ENCODE measurements at places on chromosomes 16 and 17.

DNA sequence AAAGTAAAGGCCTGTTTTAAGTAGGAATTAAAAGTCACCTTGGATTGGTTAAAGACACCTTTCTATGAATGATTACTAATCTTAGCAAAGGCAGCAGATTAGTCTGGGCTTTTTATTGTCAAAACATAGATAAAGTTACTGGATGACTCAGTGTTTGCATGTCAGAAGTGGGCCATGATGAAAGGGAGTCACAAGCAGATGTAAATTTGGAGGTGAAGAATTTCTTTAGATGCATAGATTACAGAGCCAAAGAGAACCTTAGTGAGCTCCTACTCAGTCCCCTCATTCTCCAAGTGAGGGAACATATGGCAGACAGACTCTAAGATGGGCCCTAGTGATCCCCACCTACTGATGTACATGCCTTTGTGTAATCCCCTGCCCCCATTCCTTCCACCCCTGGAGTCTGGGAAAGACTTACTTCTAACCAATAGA lies 124.5 kb downstream of the HS3ST3A1 start:
- DNase-seq, result peak; percentile 60

DNA sequence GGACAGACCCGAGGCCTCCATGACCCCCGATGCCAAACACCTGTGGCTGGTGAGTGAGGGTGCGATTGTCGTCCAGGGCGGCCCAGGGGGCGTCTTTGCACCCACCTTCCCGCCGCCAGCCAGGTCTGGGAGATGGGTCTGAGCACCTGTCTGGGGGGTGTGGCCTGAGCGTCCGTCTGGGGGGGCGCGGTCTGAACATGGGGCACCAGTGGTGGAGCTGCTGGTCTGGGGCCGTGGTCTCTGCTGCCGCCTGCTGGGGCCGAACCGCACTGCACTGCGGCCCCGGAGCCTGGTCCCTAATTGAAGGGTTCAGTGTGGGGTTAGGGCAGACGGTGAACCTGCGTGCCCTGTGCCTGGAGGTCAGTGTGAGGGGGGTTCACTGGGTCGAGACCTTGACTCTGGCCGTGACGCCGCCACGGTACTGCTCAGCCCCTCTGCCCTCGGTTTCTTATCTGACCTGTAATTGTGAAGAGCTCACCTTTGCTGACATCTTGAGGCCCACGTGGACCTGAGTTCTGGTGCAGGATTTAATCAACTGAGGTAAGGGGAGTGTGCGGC lies 12.6 kb upstream of the TCF25 start:
- DNase-seq, result peak; percentile 57

DNA sequence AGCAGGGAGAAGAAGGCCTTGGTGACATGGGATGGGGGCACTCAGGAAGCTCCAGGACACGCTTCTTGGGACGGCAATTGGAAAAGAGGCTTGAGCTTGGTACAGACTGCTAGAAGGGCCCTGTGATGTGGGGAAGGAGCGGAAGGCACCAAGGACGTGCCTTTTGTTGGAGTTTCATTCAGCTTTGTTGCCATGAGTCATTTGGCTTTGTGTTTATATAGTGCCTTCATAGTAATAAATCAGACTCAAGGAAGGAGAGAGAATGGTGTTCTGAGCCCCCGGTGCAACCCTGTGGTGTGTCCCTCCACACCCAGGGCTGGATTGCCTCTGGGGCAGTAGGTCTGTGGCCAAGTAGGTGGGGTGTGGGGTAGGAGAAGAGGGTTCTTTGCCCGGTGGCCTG lies 7.4 kb upstream of the TBX4 start:
- no peak for DNase-seq

DNA sequence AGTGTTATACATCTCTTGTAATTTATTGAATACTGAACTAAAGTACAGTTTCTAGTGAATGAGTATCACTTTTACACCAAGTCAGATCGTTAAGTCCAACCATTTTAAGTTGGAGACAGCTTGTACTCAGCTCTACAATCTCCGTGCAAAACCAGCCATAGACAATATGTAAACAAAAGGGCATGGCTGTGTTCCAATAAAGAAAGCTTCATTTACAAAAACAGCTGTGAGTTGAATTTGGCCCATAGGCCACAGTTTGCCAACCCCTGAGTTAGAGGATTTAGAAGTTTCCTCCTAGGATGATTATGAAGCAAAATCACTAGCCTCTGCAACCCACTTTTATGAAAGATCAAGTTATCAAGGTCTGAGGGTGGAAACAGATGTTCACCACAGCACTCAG lies 105.7 kb upstream of the RCVRN start:
- no peak for DNase-seq

- DNase-seq, result peak; percentile 86
These were observed 15.8 kb upstream of the AKTIP start for GRCh38 chr16:53518550-53519416.

DNA sequence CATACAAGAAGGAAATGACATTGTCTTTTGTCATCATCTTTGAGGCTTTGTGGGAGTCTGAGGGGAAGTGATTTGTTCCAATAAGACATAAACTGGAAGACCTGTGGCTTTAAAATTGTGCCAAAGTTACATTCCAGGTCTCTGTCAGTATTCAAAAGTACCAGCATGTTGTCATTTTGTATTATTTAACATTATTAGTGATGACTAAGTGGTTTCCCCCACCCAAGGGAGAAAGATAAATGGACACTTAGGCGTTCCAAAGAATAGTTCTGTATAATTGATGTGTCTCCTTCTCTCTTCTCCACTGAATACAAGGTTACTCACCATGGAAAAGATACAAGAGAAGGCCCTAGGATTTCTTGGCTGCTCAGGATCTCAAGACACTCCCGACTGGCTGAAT lies 3.8 kb downstream of the CFAP97D1 start:
- DNase-seq, result peak; percentile 72

- no peak for DNase-seq
These were observed 1.5 kb downstream of the LIMD2 start for GRCh38 chr17:63698381-63698885.

DNA sequence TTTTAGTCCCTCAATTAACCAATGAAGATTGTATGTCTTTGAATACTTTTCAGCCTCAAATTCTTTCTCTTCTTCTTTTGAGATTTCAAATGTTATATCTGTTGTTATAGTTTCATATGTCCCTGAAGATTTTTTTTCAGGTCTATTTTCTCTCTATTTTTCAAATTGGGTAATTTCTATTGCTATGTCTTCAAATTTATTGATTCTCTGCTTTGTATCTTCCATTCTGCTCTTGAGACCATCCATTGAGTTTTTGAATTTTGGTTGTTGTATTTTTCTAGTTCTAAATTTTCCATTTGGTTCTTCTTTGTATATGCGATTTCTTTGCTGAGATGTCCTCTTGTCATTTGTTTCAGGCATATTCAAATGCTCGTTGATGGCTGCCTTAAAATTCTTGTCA lies 26.7 kb downstream of the MAP2K6 start:
- no peak for DNase-seq

DNA sequence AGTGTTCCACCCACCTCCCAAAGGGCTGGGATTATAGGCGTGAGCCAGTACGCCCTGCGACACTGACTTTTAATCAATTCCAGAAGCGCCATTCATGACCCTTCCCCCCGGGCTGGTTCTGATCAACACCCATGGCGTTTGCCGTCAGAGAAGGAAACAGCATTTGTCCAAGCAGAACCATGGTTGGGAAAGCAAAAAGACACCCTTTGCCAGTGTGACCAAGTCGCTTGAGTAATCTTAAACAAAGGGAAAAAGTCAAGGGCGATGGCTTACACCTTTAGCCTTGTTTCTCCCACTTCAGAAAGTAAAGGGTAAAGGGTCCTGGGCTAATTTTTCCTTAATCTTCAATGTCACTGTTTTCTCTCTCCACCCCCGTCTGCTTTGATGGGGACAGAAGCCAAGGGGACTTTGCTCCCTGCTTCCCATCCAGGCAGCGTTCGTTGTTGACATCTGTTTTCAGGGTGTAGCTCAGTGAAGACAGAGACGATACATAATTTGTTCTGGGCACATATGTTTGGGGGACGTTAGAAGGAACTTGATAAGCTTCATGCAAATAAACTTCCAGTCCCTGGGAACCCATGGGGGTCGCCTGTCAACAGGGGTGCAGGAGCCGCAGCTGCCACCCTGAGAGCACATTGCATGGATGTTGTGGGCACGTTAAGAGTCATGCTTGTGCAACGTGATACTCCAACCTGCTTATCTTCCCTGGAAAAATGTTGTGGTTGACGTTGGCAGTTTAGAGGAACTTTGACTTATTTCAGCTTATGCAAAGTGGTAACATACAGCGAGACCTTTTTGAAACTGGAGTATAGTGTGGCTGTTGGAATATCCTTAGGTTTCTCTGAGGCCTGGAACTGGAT lies 50.6 kb upstream of the TANGO6 start:
- DNase-seq, result peak; percentile 50

GRCh38 chr16:74661064-74661463 lies 5.6 kb downstream of the RFWD3 start:
- no peak for DNase-seq

- DNase-seq, result peak; percentile 52
These were observed 4.6 kb downstream of the GAN start for GRCh38 chr16:81319221-81319912.

- no peak for DNase-seq
These were observed 42.1 kb downstream of the AIPL1 start for GRCh38 chr17:6392609-6393350.

GRCh38 chr17:40610359-40610758 lies 37.3 kb downstream of the SMARCE1 start:
- DNase-seq, result no peak

DNA sequence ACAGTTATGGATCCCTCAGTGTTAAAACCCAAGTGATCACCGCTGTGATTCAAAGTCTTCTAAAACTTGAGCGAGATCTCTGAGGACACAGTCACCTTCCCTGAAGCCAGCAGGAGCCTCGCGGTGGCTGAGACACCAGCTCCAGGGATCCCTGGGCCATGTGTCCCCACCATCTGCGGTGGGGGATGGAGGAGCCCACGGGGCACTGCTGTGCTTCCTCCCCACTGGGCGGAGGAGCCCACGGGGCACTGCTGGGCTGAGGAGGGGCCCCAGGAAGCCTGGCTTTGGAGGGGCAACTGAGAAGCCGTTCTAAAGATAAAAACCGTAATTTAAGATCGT lies 65.7 kb upstream of the METRNL start:
- no peak for DNase-seq

GRCh38 chr16:11355862-11356261 lies 10.6 kb downstream of the RMI2 start:
- DNase-seq, result no peak

- DNase-seq, result no peak
These were observed at the start of gene ALOX12B for GRCh38 chr17:8087075-8087951. Gene ALOX12B (minus strand): TSS chr17:8087716. CDS start chr17:8087442, 274 bp downstream.

GRCh38 chr17:78996781-78997201 lies 12.8 kb downstream of the CANT1 start:
- DNase-seq, result no peak

DNA sequence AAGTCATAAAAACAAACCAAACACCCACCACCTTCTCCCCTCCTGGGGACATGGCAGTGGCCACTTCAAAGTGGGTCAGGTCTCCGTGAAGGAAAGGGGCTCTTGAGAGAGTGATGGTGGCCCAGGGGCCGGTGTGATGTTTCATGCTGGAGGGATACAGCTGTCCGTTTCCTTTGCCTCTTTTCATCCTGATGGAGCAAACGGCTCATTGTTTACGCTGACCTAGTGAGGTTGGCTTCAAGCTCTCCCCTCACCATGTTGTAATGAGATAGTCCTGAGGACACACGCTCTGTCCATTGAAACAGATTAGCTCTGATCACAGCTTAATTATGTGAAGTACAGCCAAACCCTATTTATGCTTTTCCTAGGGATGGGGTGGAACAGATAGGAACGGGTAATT lies 34.2 kb downstream of the CDH13 start:
- DNase-seq, result no peak

- DNase-seq, result no peak
These were observed 128.3 kb downstream of the SOCS1 start for GRCh38 chr16:11127610-11128195.

- no peak for DNase-seq
These were observed 35.2 kb upstream of the ATP2C2 start for GRCh38 chr16:84332975-84333684.

DNA sequence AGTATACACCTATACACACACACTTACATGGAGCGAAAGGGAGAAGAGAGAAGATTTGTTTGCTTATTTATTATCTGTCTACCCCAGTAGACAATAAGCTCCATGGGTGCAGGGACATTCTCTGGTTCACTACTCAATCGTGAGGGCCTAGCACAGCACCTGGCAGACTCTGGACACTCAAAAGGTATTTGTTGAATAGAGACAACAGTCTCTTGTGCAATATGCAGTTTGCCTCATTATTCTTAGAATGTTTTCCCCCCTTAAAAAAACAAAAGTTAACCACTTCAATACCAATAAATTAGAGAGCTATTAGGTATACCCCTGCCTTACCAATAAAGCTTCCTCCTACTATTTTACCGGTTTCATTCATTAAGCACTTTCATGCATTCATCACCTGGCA lies 2.0 kb downstream of the AKAP10 start:
- DNase-seq, result no peak

DNA sequence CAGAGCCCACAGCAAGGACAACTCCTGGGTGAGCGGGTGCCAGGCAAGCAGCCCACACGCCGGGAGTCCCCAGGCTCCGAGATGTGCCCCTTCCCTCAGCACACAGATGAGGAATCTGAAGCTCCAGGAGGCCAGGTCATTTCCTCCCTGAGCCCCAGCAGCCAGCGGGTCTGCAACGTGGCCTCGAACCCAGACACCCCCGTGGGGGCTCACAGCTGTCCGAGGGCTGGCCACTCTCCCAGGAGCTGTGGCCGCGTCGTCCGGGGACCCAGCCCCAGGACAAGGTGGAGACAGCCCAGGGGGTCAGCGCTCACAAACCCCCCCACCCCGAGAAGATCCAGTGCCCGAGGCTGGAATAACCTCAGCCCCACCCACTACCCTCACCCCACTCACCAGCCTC lies 17.4 kb upstream of the C1QTNF8 start:
- no peak for DNase-seq

DNA sequence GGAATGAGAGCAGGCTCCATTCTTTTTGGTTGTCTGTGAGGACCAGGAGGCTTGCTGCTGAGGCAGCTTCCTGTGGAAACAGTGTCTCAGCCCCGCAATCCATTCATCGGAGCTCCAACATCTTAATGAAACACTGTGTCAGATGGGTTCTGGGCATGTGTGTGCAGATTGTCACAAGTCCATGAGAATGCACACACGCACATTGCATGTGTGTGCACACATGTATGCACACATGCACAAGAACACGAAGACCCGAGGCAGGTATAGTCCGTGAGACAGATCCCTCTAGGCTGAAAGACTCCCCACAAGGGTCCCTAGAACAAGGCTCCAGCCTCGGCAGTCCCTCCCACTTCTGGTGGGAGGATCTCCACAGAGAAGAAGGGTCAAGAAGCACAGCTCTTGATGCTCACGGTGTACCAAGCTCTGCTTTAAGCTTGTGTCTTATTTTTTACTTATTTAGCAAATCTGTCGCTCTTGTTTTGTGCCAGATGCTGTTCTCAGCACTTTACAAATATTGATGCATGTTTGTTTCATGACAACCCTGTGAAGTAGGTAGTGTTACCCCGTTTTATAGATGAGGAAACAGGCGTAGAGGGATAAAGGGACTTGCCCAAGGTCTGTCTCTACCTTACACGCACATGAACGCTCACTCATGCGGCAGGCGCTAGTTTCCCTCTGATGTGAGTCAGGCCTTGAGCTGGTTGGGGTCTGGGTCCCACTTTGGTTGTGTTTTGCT lies 213.1 kb downstream of the SEC14L1 start:
- DNase-seq, result peak; percentile 48

GRCh38 chr17:45277992-45278391 lies 16.1 kb upstream of the SPATA32 start:
- peak; percentile 65 for DNase-seq

All from cardiac fibroblast (primary cell).